ENCODE measurements at places on chromosomes 11 and 22. TPM values are rescaled to one million over a fixed set of nuclear protein-coding genes. Genes with fewer than 3 reads are reported as not detected.

The TTLL1 gene
- 3.3 TPM for total RNA-seq

The OR5T2 gene
- total RNA-seq: not detected

The CPT1B gene
- total RNA-seq: 10.8 TPM

The SCARF2 gene
- 0.86 TPM for total RNA-seq

The APOA1 gene
- 0.13 TPM for total RNA-seq

The TRIM49 gene
- total RNA-seq: 0.05 TPM

The CARD18 gene
- not detected for total RNA-seq

The KRTAP5-10 gene
- not detected for total RNA-seq

The SPA17 gene
- 16.2 TPM for total RNA-seq

The LRRC55 gene
- total RNA-seq: not detected

The KDM2A gene
- 51.2 TPM for total RNA-seq

The OR8G5 gene
- not detected for total RNA-seq

The SLC29A2 gene
- total RNA-seq: 8.0 TPM

The MS4A3 gene
- total RNA-seq: not detected

The TMEM123 gene
- 160 TPM for total RNA-seq

The IRAG1 gene
- 0.06 TPM for total RNA-seq

The NCR3LG1 gene
- 2.5 TPM for total RNA-seq

The GAB4 gene
- total RNA-seq: not detected

The PHF21B gene
- 1.0 TPM for total RNA-seq

The FOXR1 gene
- not detected for total RNA-seq

The ABCG4 gene
- 0.35 TPM for total RNA-seq

The PGA4 gene
- not detected for total RNA-seq

The DUSP18 gene
- total RNA-seq: 5.1 TPM

The OR51L1 gene
- total RNA-seq: not detected

The TIMP3 gene
- total RNA-seq: 1.3 TPM

The HORMAD2 gene
- total RNA-seq: not detected

The SYT8 gene
- 0.32 TPM for total RNA-seq
